GOT3 (cell line): ENCODE measurements at places on chromosomes 4 and X.

DNA sequence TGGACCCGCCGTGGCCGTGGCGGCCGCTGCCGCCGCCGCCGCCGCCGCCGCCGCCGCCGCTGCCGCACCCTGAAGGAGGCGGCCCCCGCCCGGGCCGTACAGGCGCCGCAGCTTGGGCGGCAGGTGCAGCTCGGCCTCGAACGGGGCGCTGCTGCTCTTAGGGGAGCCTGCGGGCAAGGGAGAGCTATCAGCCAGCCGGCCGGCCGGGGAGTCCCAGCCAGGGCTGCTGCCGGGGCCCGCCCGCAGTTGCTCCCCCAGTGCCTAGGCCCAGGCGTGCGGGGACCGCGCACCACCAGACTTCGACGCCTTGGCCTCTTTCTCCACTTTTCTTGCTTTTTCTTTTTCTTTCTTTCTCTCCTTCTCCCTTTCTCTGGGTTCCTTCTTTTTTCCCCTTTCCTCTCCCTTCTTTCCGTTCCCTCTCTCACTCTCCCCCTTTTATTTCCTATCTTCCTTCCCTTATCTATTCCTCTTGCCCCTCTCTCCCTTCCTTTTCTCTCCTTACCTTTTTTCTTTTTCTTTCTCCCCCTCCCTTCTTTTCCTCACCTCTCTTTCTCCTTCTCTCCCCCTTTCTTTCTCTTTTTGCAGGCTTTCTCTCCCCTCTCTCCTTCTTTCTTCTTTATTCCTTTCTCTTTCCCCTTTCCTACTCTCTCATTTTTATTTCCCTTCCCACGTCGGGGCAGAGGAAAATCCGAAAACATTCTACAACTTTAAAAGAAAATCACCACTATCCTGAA lies 2.0 kb downstream of the ARX start:
- no peak for DNase-seq

GRCh38 chrX:19560611-19561010 lies 45.3 kb upstream of the MAP3K15 start:
- no peak for DNase-seq

DNA sequence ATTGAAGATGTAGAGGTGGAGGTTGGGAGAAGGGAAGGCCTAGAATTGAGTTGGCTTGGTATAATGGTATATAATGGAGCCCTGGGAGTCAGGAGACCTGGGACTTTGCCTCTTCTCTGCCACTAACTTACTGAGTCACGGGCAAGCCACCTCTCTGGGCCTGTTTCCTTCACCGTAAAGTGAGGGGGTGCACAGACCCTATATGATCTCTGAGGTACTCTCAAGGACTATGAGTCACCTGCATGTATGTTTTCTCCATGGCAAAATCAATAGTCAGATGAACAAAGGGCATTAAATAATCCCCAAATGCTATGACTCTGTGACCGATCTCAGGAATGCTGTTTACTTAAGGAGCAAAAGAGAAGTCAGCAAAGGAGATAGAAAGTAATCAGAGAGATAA lies 5.1 kb downstream of the P2RY4 start:
- DNase-seq: no peak

GRCh38 chrX:111114806-111115205 lies 18.8 kb downstream of the PAK3 start:
- no peak for DNase-seq

DNA sequence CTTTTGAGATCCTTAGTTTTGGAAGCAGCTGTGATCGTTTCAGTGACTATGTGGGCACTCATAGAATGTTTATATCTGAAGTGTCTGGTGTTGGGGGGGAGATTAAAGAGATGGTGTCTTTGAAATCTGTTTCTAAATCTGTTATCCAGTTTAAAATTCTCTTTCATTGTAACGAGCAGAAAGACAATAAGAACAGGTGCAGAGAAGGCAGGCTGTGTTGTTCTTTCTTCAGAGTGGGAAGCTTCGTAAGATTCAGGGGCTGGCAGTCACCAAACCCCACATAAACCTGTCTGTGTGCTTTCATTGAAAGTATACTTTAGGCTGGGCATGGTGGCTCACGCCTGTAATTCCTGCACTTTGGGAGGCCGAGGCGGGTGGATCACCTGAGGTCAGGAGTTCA lies 16.3 kb upstream of the DHRSX start:
- DNase-seq: no peak

- DNase-seq: no peak
Measured at GRCh38 chr4:145546175-145546915, 64.7 kb downstream of the SMAD1 start.

DNA sequence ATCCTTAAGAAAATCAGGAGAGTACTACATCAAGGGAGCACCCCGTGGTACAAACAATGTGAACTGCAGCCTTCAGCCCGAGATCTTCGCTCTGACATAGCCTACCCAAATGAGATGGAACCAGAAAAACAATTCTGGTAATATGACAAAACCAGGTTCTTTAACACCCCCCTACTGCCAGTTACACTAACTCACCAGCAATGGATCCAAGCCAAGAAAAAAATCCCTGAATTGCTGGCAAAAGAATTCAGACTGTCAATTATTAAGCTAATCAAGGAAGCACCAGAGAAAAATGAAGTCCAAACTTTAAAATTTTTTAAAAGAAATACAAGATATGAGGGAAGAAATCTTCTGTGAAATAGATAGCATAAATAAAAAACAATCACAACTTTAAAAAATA lies 101.7 kb upstream of the KLF8 start:
- no peak for DNase-seq

GRCh38 chrX:155188786-155189185 lies 27.5 kb upstream of the VBP1 start:
- no peak for DNase-seq

GRCh38 chr4:2402048-2402842 lies 16.2 kb downstream of the ZFYVE28 start:
- no peak for DNase-seq

DNA sequence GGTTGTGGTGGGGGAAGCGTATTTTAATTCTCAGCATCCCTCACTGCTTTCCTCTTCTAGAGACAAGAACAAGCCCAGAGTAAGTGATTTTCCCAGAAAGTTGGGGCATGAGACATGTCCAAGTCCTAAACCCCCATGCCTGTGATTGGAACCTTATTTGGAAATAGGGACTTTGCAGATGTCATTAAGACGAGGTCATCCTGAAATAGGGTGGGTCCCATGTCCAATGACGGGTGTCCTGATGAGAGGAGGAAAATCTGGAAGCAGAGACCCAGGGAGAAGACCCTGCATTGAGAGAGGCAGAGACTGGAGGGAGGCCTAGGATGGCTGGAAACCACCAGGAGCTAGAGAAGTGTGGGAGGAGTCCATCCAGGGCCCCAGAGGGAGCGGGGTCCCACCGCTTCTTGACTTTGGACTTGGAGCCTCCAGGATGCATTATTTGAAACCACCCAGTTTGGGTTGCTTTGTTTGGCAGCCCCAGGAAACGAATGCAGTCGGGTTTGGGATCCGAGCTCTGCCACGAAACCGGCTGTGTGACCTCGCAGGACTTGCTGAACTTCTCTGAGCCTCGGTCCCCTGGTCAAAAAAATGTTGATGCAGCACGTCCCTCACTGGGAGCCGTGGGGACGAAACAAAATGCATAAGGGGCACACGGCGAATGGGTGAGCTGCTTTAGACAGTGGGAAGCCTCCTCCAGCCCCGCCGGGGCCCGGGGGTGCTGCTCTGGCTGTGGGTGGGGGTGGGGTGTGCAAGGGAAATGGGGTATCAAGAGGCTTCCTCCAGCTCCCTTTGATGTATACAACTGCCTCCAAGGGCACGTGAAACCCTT lies 113.9 kb downstream of the CPZ start:
- no peak for DNase-seq

DNA sequence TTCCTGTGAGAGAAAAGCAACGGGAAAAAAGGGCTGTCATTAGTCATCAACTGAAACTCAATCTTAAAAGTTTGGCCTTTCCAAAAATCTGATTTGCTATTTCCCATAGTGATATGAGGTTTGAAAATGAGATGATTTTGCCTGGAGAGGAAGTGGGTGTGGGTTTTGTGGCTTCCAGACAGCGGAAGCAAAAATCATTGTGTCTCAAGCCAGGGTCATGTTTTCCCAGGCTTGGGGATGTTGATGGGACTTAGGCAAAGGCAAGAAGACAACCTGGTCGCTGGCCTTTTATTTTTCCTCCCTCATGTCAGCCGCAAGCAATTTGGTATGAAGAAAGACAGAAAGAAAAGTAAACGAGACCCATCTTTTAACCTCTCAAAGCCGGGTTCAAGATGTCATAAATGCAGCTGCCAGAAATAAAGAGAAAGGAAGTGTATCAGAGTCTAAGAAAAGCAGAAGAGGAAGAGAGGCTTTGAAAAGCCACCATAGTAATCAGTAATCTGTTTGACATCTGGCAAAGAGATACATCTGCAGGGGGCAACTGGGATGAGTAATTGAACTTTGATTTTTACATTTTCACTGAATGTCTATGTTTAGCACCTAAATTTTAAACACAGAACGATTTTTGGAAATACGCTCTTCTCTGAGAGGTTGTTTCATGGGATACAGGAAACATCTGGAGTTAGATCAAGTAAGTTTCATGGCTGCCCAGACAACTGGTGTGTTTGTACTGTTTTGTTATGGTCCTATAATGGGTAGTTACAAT lies 521.6 kb upstream of the SLIT2 start:
- DNase-seq: no peak

DNA sequence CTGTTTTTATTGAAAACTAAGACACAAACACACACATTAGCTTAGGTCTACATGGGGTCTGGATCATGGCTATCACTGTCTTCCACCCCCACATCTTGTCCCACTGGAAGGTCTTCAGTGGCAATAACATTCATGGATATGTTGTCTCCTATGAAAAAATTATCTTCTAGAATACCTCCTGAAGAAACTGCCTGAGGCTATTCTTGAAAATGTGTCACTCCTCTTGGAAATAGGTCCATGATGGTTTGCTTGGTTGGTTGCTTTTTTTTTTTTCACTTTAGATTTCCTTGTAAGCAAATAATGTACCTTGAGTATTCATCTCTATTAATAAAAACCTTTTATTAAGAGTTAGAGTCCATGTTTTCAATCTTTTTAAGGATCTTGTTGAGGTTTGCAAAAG lies 195.3 kb upstream of the PDE5A start:
- DNase-seq: no peak

GRCh38 chrX:154458116-154458953 lies at the start of gene PLXNA3:
TSS of gene PLXNA3 (plus strand) at chrX:154458281. CDS start at chrX:154460184, 1,903 bp downstream.
- no peak for DNase-seq

GRCh38 chr4:108589961-108590360 lies 30.4 kb upstream of the RPL34 start:
- DNase-seq: no peak

- DNase-seq: no peak
Measured at GRCh38 chrX:93741811-93742210, 67.8 kb downstream of the FAM133A start.

- no peak for DNase-seq
Measured at GRCh38 chr4:136818811-136819330, 713.4 kb downstream of the PCDH18 start.

DNA sequence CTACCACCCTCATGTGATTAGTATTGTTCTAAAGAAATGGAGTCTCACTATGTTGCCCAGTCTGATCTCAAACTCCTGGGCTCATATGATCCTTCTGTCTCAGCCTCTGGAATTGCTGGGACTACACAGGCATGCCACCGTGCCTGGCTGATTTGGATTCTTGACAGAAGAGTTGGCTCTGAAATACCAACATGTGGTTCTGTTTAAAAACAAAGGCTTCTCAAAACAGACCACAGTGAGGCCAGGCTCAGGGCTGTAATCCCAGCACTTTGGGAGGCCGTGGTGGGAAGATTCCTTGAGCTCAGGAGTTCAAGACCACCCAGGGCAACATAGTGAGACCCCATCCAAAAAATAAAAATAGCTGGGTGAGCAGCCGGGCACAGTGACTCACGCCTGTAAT lies 126.7 kb downstream of the DHRSX start:
- no peak for DNase-seq

GRCh38 chrX:11438767-11439166 lies 145.6 kb downstream of the AMELX start:
- DNase-seq: no peak

DNA sequence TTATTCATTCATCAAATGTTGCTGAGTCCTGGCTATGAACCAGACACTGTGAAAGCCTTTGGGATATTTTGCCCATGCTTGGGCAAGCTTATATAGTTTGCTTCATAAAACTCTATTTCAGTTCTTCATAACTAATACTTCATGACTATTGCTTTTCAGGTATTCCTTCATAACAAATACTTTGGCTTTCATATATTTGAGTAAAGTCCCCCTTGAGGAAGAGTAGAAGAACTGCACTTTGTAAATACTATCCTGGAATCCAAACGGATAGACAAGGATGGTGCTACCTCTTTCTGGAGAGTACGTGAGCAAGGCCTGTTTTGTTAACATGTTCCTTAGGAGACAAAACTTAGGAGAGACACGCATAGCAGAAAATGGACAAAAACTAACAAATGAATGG lies 1.7 kb upstream of the AFP start:
- DNase-seq: no peak

- DNase-seq: no peak
Measured at GRCh38 chrX:22634751-22635150, 362.0 kb downstream of the CBLL2 start.

GRCh38 chr4:101761405-101761804 lies 29.1 kb upstream of the BANK1 start:
- DNase-seq: no peak
